ENCODE measurements at places on chromosomes 16 and 17. TPM values are rescaled to one million over a fixed set of nuclear protein-coding genes. Genes with fewer than 3 reads are reported as not detected.

GRCh38 chr16:66503030-66503429 lies 46.9 kb downstream of the TK2 start:
- DNase-seq = no peak

DNA sequence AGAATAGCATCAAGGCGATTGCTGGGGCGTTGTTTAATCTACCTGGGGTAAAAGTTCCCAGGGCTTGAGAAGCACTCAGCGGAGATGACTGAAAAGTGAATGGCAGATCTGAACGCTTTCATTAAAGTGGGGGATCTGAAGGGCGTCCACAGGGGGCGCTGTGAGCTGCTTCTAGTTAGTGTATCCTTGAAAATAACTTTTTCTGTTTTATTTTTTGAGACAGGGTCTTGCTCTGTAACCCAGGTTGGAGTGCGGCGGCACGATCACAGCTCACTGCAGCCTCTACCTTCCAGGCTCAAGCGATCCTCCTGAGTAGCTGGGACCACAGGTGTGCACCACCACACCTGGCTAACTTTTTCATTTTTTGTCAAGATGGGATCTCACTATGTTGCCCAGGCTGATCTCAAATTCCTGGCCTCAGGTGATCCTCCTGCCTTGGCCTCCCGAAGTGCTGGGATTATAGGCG lies 360.4 kb downstream of the SEC14L1 start:
- peak; percentile 60 for DNase-seq

DNA sequence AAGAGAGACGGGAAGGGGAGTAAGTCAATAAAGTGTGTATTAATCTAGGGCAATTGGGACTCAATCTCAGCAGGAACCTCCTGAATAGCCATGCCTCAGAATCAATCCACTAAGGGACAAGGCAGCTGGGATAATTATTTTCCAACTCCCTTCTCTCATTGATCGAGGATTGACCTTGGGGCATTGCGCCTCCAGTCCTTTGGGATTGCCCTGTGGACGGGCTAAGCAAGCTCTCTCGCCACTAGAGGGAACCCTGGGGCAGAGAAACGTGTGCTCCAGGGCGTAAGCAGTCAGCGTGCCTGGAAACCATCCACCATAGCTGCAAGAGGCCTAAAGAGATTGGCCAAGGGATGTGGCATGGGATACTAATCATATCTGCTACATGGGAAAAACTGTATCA lies 53.9 kb upstream of the ERCC4 start:
- peak; percentile 70 for DNase-seq

- no peak for DNase-seq
Observed at GRCh38 chr16:19704321-19705145, 13.5 kb downstream of the KNOP1 start.

GRCh38 chr16:69707920-69708683 lies 18.3 kb downstream of the NQO1 start:
- no peak for DNase-seq

GRCh38 chr17:77877036-77877435 lies 81.5 kb upstream of the TNRC6C start:
- no peak for DNase-seq

- DNase-seq = no peak
Observed at GRCh38 chr17:38405654-38406053, 22.6 kb upstream of the ARHGAP23 start.

- no peak for DNase-seq
Observed at GRCh38 chr17:65088621-65089360, 32.3 kb upstream of the GNA13 start.

DNA sequence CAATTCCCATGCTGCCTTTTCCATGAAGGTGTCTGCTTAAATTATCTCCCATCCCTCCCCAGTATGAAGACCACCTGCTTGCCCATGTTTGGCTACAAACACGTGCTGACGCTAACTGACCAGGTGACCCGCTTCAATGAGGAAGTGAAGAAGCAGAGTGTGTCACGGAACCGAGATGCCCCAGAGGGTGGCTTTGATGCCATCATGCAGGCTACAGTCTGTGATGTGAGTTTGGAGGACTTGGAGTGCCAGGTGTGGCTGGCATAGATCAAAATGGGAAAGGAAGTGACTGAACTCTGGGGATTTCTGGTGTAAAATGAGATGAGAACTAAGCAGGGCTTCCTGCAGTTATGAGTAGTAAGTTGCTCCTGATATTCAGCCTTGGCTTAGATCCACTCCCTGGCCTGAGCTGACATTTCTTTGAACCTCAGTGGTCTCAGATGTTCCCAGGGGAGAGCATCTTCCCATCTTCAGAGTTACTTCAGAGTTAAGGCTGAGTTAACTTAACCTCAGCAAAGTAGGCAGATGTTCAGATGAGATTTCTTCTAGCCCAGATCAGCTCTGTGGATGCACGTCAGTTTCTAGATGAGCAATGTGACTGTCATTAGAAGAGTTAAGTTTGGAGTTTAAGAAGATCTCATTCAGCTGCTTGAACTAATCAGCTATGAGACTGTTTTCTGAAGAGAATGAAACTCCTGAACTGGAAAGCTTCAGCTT lies 32.7 kb downstream of the ITGB3 start:
- no peak for DNase-seq

GRCh38 chr17:82972836-82973372 lies 106.5 kb upstream of the METRNL start:
- DNase-seq = no peak

DNA sequence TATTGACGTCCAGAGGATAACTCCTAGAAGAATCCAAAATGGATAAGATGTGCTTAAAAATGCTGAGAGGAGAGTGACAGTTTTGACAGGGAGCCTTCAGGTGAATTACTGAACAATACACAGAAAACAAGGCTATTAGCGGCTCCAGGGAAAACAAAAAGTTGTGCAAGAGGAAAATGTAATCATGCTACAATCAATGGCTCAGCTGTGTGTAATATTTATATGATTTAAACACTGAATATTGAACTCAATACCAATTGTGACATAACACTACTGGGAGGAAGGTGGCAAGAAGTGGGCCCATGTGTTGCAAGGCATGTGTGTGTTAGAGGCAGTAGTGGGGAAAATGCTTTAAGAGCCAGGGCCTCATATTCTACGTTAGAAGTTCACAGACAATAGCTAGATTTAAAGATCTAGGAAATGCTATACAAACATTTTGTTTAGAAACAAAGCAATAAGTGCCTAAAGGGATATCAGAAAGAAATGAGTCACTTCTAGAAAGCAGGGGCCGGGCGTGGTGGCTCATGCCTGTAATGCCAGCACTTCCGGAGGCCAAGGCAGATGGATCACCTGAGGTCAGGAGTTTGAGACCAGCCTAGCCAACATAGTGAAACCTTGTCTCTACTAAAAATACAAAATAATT lies 253.2 kb upstream of the IRX5 start:
- no peak for DNase-seq

DNA sequence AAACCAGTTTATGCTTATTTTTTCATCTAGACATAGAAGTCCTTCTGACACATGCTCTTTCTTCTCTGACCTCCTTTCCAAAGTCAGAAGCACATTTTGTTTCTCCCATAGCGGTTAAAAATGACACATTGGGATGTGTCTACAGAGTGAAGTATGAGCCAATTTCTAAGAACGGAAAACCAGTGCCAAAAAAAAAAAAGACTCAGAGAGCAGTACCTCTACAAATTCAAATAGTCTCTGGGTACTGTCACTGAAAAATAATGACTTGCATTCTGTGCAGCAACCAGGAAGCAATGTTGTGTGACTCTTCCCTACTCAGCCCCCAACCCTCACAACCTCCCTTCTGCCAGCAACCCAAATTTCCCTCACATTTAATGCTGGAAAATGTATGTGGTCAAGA lies 145.5 kb upstream of the PMFBP1 start:
- DNase-seq = no peak

- DNase-seq = no peak
Observed at GRCh38 chr16:13305019-13305755, 403.8 kb downstream of the SHISA9 start.

- DNase-seq = no peak
Observed at GRCh38 chr17:83115202-83115651, 35.8 kb downstream of the METRNL start.

DNA sequence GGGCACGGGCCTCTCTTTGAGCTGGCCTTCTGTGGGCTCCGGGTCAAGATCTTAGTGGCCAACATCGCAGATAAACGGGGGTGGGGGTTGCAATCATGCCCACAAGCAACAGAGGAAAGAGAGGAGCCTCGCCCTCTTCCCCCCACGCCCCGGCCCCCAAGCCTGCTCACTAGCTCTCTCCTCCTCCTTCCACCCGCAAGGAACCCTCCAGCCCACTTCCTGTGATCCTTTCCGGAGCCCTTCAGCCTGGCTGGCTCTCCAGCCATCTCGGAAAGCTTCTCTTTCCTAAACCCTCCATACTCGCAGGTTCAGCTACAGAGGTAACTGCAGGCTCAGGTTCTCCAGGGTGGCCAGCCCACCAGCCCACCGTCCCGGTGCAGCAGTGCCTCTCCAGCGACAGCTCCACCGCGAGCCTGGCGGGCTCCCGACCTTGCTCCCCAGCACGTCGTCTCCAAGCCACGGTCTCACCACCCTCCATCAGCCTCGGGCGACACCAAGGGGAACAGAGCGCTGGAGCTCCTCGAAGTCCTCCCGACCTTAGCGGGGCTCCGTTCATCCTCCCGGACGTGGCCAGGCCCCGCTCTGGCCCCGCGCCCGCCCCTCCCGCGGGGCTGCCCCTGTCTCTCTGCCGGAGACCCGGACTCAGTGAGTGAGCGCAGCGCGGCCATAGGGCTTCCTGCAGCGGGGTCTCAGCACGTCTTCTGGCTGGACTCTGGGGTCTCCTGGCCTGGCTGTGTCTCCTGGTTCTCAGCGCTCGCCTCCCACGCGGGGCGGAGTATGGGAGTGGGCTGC lies 12.9 kb upstream of the ODF4 start:
- DNase-seq = no peak

Gene MSLN
- polyA plus RNA-seq = not detected

Gene TRAPPC1
- polyA plus RNA-seq = 44.6 TPM

Gene EFNB3
- not detected for polyA plus RNA-seq

Gene CFAP97D1
- polyA plus RNA-seq = not detected

Gene MRM1
- 27.2 TPM for polyA plus RNA-seq

Measured in K562 (cell line).